ENCODE measurements at places on chromosomes 3 and 15.

DNA sequence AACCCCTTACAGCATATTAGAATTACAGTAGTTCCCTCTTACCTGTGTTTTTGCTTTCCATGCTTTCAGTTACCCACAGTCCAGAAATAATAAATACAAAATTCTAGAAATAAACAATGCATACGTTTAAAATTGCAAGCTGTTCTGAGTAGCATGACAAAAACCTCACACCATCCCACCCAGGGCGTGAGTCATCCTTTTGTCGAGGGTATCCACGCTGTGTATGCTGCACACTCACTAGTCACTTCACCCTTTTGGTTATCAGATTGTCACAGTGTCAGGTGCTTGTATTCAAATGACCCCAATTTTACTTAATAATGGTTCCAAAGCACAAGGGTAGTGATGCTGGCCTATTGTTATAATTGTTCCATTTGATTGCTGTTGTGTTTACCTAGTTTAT, 72.5 kb upstream of the P3H2 start:
- DNase-seq: peak; percentile 31

DNA sequence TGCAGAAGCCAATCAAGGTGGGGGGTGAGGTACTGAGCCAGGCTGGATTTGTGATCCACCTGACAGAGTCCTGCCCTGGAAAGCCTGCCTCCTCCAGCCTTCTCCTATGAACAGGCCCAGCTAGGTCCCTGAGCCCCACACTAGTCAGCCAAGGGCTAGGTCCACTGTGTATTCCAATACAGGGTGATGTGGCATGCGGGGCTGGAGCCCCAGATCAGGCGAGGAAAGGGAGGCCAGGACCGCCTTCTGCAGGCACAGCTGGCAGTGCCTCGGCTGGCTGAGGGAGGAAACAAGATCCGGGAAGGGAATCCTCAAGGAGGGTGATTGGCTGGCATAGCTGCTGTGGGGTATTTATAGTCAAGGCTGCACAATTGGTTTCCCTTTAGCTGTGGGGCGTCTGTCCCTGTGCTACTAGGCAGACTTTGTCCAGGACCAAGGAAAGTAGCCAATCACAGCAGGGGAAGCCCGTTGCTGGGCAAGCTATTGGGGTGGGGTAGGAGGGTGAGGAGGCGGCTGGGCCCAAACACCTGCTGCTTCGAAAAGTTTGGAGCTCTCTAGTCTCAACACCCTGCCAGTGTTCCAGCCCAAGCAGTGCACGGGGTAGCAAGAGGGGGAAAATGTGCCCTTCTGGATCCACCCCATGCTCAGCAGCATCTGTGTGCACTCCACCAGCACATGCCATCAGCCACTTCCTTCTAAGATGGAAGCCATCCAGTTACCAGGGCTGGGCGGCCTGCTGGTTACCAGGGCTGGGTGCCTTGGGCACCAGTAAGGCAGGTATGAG, 5.9 kb downstream of the KY start:
- no peak for DNase-seq

DNA sequence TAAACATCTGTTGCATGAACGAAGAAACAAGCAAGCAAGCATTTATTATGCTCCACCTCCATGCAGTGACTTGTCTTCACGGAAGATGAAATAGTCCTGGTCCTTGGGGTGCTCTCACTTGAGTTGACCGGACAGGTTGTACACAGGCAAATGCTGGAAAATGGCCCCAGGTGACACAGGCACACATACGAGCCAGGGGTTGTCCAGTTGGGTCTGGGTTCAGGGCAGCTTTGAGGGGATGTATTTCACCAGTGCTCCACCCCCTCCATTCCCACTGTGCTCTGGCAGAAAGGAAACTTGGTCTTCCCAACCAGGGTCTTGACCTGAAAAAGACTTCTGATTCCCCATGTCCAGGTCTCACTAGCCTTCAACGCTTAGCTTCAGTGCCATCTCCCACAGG, 48.3 kb upstream of the ITGA11 start:
- DNase-seq: no peak

GRCh38 chr3:29090912-29091597, 189.8 kb upstream of the RBMS3 start:
- no peak for DNase-seq

GRCh38 chr3:191065181-191065805, 133.7 kb upstream of the OSTN start:
- peak; percentile 85 for DNase-seq

GRCh38 chr3:46882377-46883053, 5.0 kb downstream of the PTH1R start:
- DNase-seq: peak; percentile 31

DNA sequence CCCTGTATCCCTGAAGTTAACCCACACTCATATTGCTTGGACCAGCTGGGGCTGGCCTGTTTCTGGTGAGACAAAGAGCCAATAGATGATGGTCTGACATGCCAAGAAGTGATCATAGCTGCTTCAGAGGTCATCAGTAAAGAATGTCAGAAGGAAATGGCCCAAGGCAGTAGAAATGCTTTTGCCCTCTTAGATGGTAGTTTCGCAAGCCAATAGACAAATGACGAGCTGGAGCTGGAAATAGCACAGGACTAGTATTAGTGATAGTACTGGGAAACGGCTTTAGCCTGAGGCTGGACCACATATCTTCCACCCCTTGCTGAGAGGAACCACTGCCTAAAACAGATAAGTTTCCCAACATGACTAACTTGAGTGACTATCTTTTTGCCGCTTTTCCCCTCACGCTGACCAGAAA, 176.1 kb upstream of the THBS1 start:
- DNase-seq: peak; percentile 96

- no peak for DNase-seq
Measured at GRCh38 chr3:53044371-53044710, 1.5 kb downstream of the SFMBT1 start.

DNA sequence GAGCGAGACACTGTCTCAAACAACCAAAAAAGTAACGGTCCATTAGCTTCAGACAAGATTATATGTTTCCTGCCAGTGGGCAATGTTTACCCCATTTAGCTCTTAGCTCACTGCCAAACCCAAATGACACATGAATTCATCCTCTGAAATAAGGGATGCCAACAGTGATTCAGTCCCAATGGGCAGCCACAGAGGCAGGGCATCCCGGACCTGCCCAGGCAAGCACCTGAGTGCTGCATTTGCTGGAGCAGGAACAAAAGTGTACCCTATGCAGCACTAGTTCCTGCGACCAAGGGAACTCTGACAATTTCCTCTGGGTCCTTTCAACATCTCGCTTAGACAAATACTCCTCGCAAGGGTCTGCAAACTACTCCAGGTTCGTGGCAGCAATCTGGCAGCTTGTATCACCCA, 8.0 kb downstream of the IP6K2 start:
- no peak for DNase-seq

DNA sequence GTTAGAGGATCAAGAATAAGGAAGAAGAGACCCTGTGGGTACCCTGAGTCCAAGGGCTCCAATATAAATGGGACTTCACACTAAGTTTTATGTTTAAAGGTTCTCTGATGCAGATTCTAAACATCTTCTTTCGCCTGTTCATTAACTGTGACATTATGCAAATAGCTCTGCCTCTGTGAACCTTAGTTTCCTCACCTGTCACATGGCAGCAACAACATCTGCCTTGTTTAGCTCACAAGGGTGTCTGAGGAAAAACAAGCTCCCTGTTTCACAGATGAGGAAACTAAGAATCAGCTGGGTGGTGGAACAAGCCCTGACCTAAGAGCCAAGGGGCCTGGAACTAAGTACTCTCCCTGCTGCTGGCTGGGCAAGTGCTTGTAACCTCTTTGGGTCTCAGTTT, 40.8 kb downstream of the GOLGA6L1 start:
- DNase-seq: no peak

DNA sequence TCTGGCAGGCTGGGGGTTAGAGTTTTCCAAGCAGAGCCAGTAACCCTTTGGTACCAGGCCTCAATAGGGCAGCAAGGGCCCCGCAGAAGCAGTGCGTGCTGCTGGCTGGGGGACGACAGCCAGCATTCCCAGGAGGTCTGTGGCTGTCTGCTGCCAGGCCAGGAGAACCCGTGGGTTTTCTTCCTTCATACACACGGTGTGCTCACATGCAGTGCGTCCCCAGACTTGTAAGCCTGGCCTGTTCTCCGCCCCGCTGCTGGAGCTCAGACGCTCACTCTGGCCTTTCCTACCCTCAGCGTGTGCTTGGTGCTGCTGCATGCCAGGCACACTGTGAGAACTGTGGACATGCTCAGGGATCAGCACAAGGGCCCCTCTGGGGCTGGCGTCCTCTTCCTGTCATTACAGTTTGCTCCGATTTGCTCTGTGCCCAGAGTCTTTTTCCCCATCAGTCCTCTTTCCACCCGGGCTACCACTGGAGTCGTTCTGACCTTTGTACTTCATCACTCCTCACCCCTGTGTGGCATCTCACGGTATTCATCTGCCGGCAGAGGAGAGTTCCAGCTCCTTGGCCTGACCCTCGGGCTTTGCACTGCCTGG, 149.5 kb downstream of the DNAJB8 start:
- no peak for DNase-seq

DNA sequence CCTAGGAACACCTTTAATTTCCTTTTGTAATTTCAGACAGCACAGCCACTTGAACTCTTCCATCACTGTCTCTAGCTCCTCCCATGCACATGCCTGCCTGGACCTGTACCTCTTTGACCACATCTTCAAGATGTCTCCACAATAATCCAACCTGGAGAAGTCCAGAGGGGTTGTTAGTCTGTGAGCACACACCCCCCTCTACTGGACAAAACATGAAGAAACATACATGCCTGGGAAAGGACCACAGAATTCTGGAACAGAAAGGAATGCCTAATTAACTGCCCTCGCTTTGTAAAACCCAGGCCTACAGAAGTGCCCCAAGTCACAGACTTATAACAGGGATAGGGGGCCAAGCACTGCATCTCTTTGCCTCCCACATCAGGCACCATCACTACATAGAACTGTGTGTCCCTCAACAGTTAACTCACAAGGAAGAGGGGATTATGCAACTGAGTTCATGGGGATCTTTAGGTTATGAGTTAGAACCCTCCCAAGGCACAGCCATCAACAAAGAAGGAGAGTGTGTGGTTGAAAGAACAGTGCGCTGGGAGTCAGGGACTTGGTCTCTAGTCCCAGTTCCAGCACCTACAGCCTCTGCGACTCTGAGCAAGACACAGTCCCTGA, 61.7 kb downstream of the FMN1 start:
- peak; percentile 65 for DNase-seq
